Posterior vena cava (tissue), 2 donors: ENCODE measurements at places on chromosomes 4 and X. TPM values are rescaled to one million over a fixed set of nuclear protein-coding genes. Genes with fewer than 3 reads are reported as not detected.
A peak's percentile ranks its signal among the peaks of the same experiment; 100 is the strongest.

GRCh38 chr4:3036131-3036952 is 38.0 kb downstream of the HTT-AS start:
- peak; percentile 74 for DNase-seq

DNA sequence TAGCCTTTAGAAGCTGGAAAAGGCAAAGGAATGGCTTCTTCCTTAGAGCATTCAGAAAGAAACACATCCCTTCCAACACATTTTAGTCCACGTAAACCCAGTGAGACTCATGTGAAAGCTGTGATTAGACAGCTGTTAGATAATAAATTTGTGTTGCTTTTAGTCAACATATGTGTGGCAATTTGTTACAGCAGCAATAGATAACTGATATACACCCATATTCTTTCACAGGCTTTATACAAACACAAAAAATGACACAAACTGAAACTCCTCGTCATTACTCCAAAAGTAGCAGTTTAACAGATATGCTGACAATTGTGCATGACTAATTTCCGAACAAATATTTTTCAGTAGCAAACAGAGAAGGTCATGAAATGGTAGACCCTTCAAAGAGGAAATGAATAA is 65.3 kb downstream of the ANTXR2 start:
- no peak for DNase-seq

The RADX gene
- total RNA-seq = 0.43 TPM

- no peak for DNase-seq
Measured at GRCh38 chrX:17372052-17372451, 2.9 kb upstream of the NHS start.

DNA sequence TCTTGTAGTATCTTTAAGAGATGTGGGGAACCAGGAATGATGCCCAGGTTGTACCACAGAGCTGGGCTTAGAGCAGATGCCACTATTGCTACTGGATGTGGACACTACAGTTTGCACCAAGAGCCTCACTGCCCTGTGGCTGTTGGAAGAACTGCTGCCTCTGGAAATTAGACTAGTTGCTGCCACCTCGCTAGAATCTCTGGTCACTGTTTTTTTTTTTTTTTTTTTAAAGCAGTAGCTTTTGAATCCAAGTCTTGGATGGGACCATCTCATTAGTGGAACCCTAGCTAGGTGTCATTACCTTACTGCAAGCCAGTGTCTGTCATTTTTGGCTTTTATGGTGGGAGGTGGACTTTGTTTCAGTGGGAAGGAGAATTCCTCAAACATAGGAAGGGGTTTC is 105.5 kb downstream of the ARHGAP10 start:
- no peak for DNase-seq

The KCNE5 gene
- total RNA-seq = 0.29 TPM

- no peak for DNase-seq
Measured at GRCh38 chrX:132092439-132093065, 35.3 kb downstream of the FRMD7 start.

The SPANXN3 gene
- not detected for total RNA-seq

The IRAK1 gene
- total RNA-seq = 88.2 TPM

The FDCSP gene
- not detected for total RNA-seq

DNA sequence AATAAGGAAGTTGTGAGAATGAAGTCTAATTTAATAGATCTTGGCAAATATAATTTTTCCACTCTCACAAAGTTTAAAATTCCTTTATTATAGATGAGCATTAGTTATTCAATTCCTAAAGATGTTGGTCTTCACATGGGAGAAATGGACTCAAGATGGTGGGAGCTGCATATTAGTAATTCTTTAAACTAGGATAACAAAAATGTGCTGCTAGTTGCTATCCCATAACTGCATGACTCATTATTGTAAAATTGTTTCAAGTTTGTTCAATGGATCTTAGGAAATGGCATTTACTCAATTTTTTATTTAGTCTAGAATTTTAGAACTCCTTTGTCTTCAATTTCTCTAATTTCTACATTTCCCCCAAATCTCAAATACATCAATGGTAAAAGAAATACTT is 155.8 kb downstream of the ATP10D start:
- DNase-seq = no peak

The MAML3 gene
- 6.3 TPM for total RNA-seq

DNA sequence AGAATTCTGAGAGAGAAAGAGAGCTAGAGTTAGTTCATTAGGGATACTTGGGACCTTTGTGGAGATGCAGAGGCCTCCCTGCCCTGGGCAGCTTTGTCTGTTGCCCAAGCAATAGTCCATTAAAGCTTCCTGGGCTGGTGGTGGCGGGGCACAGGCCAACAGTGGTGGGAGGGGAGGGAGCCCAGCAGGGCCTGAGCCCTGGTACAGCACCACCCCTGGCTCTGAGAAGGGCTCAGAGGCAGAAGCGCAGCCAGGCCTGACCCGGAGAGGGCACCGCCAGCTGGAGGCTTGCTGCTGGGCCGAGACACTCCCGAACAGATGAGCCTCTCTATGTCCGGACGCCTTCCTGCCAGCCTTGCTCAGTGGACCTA is 65.3 kb downstream of the EFNB1 start:
- peak; percentile 68 for DNase-seq

The ARMCX6 gene
- 34.9 TPM for total RNA-seq

The HTRA3 gene
- total RNA-seq = 104 TPM

- DNase-seq = no peak
Measured at GRCh38 chr4:143502231-143502630, 11.3 kb upstream of the SMARCA5 start.
